ENCODE measurements at places on chromosomes 5 and 9.

GRCh38 chr5:33755231-33755630 is 136.6 kb downstream of the ADAMTS12 start:
- H3K27me3 ChIP-seq = no peaks in the 10 kb centered on the region
- no peak overlapping the region for H3K4me3 ChIP-seq
- no peak overlapping the region for H3K27ac ChIP-seq
- H3K36me3 ChIP-seq = no peaks in the 10 kb centered on the region
- no peak for DNase-seq

DNA sequence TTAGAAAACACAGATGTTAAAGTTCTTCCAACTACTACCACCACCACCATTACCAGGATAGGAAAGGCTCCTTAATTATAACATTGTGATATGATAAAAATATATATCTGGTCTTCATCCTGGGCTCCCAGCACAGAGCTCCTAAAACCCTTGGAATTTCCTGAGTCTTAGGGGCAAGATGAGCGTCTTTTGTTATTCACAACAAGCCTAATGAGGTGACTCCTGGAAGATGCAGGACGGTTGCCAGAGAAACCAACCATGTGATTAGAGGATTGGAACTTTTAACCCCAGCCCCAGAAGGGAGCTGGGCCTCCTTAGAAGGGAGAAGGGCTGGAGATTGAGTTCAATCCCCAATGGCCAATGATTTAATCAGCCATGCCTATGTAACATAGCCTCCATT is 148.0 kb upstream of the ADRA1B start:
- no peaks in the 10 kb centered on the region for H3K27me3 ChIP-seq
- H3K4me1 ChIP-seq = peaks cover 12% of the 10 kb centered on the region
- no peak overlapping the region for H3K4me3 ChIP-seq
- no peak for DNase-seq
- H3K27ac ChIP-seq = no peak overlapping the region

DNA sequence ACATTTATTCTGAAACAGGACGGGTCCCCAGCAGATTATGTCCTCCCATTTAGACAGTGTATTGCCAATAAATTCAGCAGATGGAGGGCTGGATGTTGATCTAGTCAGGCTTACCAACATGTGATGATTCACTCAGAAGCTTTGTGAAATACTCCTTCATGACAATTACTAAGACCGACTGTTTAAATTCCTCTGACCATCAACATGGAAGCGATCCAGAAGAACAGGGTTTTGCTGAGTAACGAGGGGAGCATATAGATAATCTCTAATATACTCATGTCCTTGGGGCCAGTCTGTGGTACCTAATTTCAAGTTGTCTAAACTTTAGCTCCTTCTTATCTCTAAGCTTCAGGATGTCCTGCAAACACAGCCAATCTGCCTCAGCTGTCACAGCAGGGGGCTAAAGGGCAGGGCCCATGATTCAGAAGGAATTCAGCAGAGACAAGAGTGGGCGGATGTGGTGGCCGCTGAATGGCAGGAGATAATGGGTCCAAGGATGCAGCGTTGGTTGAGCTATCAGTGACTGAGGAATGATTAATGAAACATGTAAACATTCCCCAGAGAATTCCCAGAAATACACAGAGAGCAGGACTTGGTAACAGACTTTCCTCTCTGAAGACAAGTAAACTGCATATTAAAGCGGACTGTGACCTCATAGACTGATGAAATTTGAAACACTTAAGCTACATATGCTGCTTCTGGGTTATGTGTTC is 109.4 kb downstream of the ANKRD55 start:
- DNase-seq = peak; percentile 45
- no peak overlapping the region for H3K4me3 ChIP-seq
- H3K27me3 ChIP-seq = no peaks in the 10 kb centered on the region
- no peaks in the 10 kb centered on the region for H3K4me1 ChIP-seq
- H3K36me3 ChIP-seq = no peaks in the 10 kb centered on the region
- peak overlapping the region; percentile 50 for H3K27ac ChIP-seq

GRCh38 chr5:173967241-173967640 is 21.7 kb upstream of the C5orf47 start:
- H3K4me3 ChIP-seq = no peak overlapping the region
- no peak for DNase-seq
- no peak overlapping the region for H3K27ac ChIP-seq
- no peaks in the 10 kb centered on the region for H3K27me3 ChIP-seq
- peaks cover 6% of the 10 kb centered on the region for H3K4me1 ChIP-seq

GRCh38 chr9:91809581-91810285 is 140.3 kb downstream of the ROR2 start:
- H3K4me3 ChIP-seq = no peak overlapping the region
- no peaks in the 10 kb centered on the region for H3K27me3 ChIP-seq
- no peak for DNase-seq
- no peaks in the 10 kb centered on the region for H3K36me3 ChIP-seq

DNA sequence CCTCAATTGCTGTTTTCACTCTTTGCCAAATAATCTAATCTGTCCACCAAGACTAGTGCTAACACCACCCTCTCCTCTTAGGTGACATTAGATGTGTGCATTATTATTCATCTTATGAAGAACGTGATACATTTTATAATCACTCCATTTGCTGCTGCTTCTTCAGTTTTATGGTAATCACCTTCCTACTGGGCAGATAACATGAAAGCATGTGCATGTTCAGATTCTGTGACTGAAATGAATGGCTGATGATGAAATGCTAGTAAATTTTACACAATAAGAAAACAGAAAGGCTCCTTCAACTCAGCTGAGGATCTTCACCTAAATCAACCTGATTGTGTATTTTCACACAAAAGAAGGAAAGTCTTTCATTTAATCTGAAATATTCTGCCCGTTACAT is 577.6 kb downstream of the CSNK1G3 start:
- no peaks in the 10 kb centered on the region for H3K4me1 ChIP-seq
- H3K27ac ChIP-seq = no peak overlapping the region
- no peak for DNase-seq
- no peak overlapping the region for H3K4me3 ChIP-seq
- no peaks in the 10 kb centered on the region for H3K36me3 ChIP-seq
- no peaks in the 10 kb centered on the region for H3K27me3 ChIP-seq

DNA sequence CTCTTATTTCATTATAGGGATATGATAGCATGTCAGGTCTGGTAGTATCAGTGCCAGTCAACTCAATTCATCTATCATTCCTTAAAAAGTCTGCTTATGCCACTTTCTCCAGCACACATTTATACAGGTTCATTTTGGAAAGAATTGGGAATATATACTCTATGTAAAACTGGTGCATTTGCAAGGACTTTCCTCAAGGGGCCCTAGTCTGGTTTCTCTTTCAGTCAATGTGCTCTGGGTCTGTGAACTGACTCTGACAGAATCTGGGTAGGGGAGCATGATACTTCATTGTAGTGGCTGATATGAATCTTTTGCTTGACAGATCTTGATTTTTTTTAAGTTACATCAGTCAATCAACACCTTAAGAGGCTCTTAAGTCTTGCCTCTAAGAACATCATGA is 313.9 kb downstream of the HTR1A start:
- no peaks in the 10 kb centered on the region for H3K36me3 ChIP-seq
- DNase-seq = no peak
- no peaks in the 10 kb centered on the region for H3K27me3 ChIP-seq

DNA sequence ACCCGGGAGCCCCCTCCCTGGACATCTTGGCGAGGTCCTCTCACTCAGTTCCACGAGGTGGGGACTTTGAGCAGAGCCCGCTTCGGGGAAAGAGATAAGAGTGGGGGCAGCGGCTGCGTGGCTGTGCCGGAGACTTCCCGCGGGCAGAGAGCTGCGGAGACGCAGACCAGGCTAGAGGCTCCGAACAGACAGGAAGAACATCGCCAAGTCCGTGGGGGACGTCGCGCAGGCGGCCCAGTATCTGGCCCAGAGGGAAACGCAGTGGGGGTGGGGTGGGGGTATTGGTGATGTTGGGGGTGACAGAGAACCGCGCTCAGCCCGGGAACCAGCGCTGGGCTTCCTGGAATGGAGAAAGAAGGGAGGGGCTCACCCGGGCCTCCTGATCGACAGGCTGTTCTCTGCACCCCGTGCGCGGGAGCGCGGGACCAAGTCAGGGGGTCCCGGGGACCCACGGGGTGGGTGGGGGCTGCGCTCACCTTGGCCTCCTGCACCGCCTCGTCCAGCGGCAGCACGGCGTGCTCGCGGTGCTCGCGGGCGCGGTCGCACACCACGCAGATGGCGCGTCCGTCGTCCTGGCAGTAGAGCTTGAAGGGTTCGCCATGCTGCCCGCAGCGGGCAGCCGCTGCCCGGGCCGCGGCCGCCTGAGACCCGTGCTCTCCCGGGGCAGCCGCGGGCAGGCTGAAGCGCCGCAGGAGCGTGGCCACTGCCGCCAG is 727 bp downstream of the TRIM7 start:
- no peak for DNase-seq
- H3K27me3 ChIP-seq = no peaks in the 10 kb centered on the region
- peak overlapping the region; percentile 79 for H3K27ac ChIP-seq
- no peaks in the 10 kb centered on the region for H3K36me3 ChIP-seq
- peak overlapping the region; percentile 46 for H3K4me3 ChIP-seq

DNA sequence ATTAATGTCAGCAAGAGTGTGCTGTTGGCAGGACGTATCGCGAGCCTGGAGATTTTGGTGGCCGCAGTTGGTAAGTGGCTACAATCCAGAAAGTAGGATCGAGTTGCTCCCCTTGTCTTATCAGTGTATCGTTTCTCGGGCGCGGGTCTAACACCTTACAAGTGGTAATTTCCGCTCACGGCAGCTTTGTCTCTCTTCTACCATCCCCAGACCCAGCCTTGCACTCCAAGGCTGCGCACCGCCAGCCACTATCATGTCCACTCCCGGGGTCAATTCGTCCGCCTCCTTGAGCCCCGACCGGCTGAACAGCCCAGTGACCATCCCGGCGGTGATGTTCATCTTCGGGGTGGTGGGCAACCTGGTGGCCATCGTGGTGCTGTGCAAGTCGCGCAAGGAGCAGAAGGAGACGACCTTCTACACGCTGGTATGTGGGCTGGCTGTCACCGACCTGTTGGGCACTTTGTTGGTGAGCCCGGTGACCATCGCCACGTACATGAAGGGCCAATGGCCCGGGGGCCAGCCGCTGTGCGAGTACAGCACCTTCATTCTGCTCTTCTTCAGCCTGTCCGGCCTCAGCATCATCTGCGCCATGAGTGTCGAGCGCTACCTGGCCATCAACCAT is 1.1 kb downstream of the PTGER4 start:
- peaks cover 5% of the 10 kb centered on the region for H3K27me3 ChIP-seq
- no peaks in the 10 kb centered on the region for H3K36me3 ChIP-seq
- H3K4me3 ChIP-seq = peak overlapping the region; percentile 54
- H3K4me1 ChIP-seq = peaks cover 16% of the 10 kb centered on the region
- no peak for DNase-seq

Data from heart left ventricle (tissue), 16 donors.